ENCODE measurements at places on chromosomes 12 and 14.

GRCh38 chr12:131710464-131711457 is at the start of gene SFSWAP:
SFSWAP (plus strand) TSS chr12:131711090; CDS start chr12:131711230, 140 bp downstream.
- DNase-seq = no peak

DNA sequence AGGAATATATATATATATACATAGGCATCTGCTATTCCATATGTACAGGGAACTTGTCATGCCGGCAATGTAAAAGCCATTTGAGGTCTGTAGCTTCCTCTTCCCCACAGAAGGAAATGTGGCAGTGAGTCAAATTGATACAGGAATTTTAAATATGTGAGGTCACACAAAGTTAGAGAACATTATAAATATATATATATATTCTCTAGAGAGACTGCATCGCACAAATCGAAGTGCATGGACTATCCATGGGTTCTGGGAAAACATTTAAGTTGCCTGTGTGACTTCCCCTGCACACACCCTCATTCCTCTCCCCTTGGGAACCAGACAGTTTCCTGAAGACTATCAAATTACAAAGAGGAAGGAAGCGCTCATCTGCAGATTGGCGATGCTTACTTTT is 100.9 kb upstream of the CCDC91 start:
- DNase-seq = no peak

GRCh38 chr14:32019276-32019675 is 57.8 kb upstream of the ARHGAP5 start:
- DNase-seq = no peak

DNA sequence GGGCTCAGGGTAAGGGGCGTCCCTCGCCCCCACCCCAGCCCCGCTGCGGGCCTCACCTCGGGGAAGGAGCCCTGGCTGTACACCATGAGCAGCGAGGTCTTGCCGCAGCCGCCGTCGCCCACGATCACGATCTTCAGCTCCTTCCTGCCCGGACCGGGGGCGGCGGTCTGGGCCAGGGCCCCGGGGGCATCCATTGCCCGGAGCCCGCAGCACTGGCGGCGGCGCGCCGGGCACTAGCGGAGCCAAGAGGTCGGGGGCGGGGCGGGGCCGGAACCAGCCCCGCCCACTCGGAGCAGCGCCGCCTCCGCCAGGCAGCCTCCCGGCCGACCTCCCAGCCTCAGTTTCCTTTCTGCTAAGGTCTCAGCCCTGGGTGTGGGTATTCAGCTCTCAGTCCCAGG is at the start of gene RHOF:
RHOF (minus strand) TSS at position 249 of the 398 bp plus-strand sequence; CDS start at position 194, 55 bp downstream.
- no peak for DNase-seq

- DNase-seq = no peak
Observed at GRCh38 chr12:82635263-82635662, 51.4 kb upstream of the TMTC2 start.

DNA sequence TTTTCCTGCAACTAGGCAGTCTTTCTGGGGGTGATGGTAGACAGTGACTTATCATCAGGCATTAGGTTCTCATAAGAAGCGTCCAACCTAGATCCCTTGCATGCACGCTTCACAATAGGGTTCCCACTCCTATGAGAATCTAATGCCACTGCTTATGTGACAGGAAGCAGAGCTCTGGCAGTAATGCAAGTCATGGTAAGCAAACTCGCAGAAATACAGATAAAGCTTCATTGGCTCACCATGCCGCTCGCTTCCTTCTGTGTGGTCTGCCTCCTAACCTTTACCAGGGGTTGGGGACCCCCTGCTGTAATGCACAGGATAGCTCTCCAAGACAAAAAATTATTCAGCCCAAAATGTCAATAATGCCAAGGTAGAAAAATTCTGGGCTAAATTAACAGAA is 864.2 kb downstream of the TRHDE start:
- no peak for DNase-seq

- DNase-seq = no peak
Observed at GRCh38 chr12:111799758-111800157, 33.0 kb downstream of the ALDH2 start.

All from thoracic aorta (tissue), 2 donors.